ENCODE measurements at places on chromosomes 13 and 19. TPM values are rescaled to one million over a fixed set of nuclear protein-coding genes. Genes with fewer than 3 reads are reported as not detected.
A peak's percentile ranks its signal among the peaks of the same experiment; 100 is the strongest.

DNA sequence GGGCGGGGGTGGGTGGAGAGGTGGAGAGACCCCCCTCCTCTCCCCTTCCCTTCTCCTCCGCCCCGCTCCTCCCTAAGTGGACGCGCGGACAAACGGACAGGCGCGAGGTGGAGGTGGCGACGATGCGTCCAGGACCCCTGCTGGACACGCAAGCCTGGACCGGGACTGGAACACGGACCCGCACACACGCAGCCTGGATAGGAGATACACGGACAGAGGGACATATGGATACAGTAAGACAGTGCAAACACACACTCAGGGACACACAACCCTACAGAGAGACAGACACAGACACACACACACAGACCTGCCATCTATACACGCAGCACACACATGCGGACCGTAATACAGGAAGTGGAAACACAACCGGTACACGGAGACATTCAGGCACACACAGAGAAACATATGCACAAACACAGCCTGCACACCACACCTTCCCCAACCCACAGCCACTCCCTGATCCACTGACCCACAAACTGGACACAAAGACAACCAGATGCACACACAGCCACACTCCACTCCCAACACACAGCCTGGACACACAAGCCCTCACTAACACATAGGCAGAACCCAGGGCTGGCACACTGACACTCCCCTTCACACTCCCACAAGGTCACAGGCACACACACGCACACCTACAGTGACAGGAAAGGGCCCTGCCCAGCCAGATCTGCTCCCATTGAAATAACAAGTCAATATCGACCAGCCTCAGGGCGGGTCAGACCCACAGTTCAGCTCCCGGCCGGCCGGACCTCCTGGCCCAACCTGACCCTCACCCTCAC lies 696 bp upstream of the ERFL start:
- no peak for DNase-seq

DNA sequence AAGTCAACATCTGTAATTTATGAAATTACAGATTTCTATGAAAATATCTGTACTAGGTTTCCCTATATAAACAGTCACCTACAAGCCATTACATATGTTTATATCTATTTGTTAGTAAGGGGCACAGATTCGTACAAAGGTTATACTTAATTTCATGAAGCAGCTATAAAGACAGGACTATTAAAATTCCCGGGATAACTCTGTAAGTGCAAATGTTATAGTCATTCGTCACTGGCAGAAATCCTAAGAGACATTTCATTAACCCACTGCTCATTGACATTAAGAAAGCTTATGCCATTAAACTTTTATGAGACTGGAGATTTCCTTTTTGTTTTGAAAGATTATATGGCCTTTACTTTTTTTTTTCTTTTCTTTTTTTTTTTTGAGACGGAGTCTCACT lies 122.9 kb downstream of the MYO16 start:
- no peak for DNase-seq

- no peak for DNase-seq
Observed at GRCh38 chr13:111994578-111994977, 72.4 kb upstream of the SOX1 start.

DNA sequence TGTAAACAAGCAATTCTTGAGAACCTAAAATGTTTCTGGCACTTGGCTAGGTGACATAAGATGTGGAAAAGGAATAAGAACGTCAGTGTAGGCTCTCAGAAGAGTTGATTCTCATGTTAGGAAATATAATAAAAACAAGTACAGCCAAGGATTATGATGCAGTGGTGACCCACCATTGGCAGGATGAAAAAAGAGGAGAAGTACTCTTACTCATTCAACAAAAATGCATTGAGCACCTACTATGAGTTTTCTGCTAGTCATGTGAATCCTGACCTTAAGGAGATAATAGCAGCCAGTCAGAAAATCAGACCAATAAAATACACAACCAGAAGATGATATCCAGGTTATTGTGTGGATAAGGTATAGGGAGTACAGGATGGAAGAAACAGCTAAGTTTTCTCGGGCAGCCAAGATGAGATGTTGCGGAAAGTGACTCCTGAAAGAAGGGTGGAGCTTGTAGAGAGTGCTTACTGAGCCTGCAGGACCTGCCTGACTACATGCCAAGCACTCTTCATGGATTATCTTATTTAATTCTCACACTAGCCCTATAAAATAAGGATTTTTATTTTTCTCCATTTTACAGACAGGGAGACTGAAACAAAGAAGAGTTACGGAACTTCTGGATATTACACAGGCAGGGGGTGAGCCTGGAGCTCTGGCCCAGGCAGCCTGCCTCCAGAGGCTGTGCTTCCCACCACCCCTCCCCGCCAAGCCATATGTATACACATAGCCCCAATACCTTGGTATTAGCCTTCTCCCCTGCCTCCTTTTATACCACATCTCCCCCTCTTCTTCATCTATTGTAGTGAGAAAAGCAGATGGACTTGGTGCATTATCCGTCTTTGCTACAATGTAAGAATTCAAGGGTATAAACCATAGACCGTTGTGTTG lies 58.0 kb downstream of the TGDS start:
- no peak for DNase-seq

DNA sequence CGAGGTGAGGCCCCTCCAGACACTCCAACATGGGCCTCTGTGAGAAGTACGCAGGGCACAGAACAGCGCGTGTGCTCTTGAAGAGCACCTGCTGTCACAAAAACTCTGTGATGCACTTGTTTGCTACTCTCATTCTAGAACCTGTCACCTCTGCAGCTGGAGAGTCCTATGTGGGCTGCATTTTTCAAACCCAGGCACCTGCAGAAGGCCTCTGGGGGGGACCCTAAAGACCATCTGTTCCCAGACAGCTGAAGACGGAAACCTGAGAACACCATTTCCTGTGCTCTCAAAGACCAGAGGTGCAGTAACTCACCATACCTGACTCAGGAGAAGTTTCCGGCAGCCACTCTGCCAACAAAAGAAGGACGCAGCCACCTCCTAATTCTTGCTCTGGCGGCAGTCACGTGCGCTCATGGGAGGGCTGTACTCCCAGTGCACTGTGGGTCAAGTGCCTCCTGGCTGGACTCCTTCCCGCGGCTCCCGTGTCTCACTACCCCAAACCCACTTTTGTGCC lies 28.1 kb downstream of the RANBP3 start:
- peak; percentile 38 for DNase-seq

DNA sequence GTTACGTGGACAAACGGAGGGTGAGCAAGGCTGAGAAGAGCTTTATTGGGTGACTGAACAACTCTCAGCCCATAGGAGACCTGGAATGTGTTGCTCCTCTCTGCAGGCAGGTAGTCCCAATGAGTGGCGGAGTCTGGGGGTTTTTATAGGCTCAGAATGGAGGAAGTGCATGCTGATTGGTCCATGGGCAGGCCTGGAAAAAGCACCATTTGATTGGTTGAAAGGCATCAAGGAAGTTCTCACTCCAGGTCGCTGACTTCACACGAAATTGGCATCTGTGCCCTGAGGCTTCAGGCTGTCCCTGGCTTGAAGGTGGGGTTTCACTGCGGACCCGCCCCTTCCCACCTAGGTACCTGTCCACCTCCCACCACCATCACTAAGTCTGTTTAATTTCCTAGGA lies 65.4 kb downstream of the SPATA13 start:
- no peak for DNase-seq

- DNase-seq, result no peak
Observed at GRCh38 chr13:35694549-35695447, 218.3 kb upstream of the MAB21L1 start.

GRCh38 chr19:48329167-48329891 lies 4.0 kb downstream of the EMP3 start:
- DNase-seq, result no peak

GRCh38 chr13:69856331-69856730 lies 251.3 kb upstream of the ATXN8OS start:
- no peak for DNase-seq

DNA sequence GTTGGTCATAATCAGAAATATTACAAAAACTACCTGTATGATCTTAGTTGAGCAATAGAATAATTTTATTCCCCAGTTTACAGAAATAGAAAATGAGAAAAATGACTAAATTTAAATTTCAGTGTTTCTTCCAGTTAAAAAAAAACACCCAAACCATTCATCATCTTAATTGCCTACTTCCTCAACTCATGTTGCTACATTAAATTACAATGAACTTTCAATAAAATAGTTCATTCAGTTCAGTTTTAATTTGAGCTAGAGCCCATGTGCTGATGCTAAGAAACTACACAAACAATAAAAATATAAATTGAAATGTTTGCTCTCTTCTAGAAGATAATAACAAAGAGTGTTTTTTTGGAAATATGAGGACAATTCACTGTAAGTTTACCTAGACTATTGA lies 820.4 kb downstream of the SLITRK6 start:
- DNase-seq, result no peak

- no peak for DNase-seq
Observed at GRCh38 chr19:50272263-50272897, 56.8 kb downstream of the KCNC3 start.

- DNase-seq, result no peak
Observed at GRCh38 chr13:24887759-24888158, 123.8 kb downstream of the RNF17 start.

DNA sequence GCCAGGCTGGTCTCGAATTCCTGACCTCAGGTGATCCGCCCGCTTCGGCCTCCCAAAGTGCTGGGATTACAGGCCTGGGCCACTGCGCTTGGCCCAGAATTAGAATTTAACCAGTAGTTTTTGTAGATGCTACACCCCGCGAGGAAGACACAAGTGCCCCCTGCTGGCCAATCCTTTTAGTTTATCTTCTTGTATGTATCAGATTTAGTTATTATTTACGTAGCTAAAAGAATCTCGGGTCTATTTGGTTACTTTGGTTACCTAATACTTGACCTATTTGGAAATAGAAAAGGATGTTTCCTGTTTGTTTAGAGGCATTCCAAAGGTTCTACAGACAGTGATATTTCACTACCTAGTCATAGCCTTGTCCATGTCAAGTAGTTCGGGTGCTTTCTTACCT lies 22.0 kb downstream of the MUC16 start:
- DNase-seq, result no peak

- DNase-seq, result no peak
Observed at GRCh38 chr13:55345224-55345623, 1795.5 kb upstream of the PRR20A start.

GRCh38 chr13:79003989-79004898 lies 345.3 kb upstream of the OBI1 start:
- no peak for DNase-seq

DNA sequence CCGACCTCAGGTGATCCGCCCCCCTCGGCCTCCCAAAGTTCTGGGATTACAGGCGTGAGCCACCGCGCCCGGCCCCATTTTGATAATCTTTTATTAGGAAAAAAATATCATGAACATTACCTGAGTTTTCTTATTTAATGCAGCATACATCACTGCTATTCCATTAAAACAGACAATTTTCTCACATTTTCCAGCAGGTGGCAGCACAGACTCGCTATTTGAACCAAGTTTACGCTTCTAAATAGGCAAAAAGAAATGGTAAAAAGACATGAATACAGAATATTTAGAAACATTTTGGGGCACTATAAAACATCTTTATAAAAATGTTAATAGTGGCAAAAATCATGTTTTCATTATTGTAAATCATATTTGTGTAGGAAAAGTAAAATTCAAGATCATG lies 903.1 kb downstream of the SLITRK6 start:
- no peak for DNase-seq

- no peak for DNase-seq
Observed at GRCh38 chr13:111584101-111584672, 263.7 kb downstream of the TEX29 start.

DNA sequence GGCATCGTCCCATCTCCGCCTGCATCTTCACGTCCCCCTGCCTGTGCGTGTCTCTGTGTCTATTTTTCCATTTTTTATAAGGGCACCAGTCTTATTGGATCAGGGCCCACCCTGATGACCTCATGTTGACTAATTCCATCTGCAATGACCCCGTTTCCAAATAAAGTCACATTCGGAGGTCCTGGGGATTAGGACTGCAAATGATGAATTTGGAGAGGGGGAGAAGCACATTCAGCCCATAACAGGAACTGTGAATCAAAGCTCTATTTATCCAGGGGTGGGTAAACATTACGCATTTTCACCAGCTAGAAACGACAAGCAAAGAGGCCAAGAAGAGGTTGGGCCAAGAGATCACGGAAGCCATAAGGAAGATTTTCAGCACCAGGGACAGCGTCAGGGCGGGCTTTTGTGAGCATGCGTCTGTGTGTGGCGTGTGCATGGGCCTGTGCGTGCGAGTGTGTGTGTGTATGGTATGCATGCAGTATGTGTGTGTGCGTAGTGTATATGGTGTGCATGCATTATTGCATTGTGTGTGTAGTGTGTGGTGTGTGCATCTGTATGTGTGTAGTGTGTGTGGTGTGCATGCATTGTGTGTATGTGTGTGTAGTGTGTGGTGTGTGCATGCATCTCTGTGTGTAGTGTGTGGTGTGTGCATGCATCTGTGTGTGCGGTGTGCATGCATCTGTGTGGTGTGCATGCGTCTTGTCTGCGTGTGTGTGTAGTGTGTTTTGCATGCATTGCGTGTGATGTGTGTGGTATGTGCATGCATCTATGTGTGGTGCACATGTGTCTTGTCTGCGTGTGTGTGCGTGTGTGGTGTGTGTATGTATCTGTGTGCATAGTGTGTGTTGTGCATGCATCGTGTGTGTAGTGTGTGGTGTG lies 19.6 kb downstream of the CELF5 start:
- peak; percentile 51 for DNase-seq

DNA sequence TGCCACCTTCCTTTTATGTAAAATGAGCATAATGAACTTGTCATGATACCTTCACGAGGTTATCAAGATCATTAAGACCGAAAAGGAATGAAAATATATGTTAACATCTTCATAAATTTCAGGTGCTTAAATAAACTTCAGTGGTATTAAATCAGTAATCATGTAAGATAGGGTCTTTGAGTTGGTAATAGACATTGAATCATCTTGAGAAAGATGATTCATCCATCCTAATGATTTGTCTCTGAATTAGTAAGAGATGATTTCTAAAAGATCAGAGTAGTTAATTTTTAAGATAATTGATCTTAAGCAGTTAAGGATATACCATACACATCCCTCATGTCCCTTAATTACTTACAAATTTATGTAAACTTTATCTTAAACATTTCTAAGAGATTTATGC lies 52.0 kb downstream of the COG3 start:
- no peak for DNase-seq

- DNase-seq, result no peak
Observed at GRCh38 chr13:113838711-113839201, 25.1 kb downstream of the GAS6 start.

DNA sequence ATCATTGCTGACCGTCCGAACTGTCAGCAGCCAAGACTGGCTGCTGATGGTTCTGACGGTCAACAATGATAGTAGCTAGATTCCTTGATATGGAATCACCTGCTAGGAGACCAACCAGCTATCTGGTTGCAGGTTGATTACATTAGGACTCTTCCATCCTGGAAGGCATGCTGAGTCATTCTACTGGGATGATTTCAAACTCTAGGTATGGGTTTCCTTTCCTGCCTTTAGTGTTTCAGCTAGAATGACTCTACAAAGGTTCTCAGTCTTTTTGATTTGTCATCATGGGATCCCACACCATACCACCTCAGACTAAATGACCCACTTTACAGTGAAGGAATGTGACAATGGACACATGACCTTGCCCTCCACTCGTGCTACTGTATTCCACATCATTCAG lies 138.1 kb upstream of the KL start:
- no peak for DNase-seq

Gene PODNL1
- total RNA-seq, result 1.4 TPM

Gene ZNF345
- total RNA-seq, result 3.0 TPM

Gene ZNF441
- total RNA-seq, result 4.6 TPM

Gene RDH8
- total RNA-seq, result not detected

Gene LHB
- not detected for total RNA-seq

Gene RASIP1
- total RNA-seq, result 14.9 TPM

Gene IZUMO2
- total RNA-seq, result not detected

Gene KCNRG
- total RNA-seq, result 0.55 TPM
